ENCODE measurements at places on chromosomes 13 and 19.

DNA sequence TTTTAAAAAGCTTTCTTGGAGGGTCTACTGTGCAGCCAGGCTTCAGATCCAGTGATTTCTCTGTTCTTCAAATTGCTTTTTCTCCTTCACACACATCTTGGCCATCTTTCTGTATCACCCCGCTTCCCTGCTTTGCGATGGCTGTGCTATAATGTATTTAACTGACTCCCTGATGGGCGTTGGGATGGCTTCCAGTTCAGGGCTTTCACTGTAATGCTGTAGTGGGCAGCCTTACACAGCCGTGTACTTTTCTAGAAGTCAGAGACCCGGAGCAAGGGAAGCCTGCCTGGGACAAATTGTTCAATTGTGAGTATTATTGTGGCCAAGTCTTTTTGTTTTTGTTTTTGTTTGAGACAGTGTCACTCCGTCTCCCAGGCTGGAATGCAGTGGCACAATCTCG lies 19.4 kb upstream of the PAK4 start:
- no peak for DNase-seq

DNA sequence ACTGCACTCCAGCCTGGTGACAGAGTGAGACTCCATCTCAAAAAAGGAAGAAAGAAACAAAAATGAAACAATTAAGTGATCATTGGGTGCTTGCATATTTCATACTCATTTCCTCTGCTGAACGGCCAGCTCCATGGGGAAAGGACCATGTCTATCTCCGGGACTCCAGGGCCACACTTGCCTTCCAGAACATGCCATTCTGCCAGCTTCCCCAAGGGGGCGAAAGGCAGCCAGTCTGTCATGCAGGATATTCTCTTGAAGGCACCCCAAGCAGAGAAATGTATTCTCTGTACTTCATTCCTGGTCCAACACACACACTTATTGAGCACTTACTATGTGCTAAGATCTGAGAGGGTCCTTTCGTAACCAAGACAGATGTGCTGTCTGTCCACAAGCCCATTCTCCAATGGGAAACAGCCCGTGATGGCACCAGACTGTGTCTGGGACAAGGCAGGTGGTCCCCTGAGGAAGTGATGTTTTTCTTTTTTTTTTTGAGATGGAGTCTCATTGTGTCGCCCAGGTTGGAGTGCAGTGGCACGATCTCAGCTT lies 10.2 kb upstream of the CARM1 start:
- no peak for DNase-seq

- no peak for DNase-seq
These were observed 4.0 kb downstream of the ZNF586 start for GRCh38 chr19:57773488-57773887.

- no peak for DNase-seq
These were observed 26.9 kb upstream of the RBM26 start for GRCh38 chr13:79432992-79433391.

GRCh38 chr13:60134376-60134775 lies 29.4 kb downstream of the DIAPH3 start:
- no peak for DNase-seq

- no peak for DNase-seq
These were observed 321.3 kb downstream of the GPC6 start for GRCh38 chr13:93547886-93548285.

GRCh38 chr19:31424861-31425620 lies 75.8 kb upstream of the TSHZ3 start:
- DNase-seq = no peak

- DNase-seq = no peak
These were observed 97.0 kb upstream of the GPR183 start for GRCh38 chr13:99404005-99404755.

DNA sequence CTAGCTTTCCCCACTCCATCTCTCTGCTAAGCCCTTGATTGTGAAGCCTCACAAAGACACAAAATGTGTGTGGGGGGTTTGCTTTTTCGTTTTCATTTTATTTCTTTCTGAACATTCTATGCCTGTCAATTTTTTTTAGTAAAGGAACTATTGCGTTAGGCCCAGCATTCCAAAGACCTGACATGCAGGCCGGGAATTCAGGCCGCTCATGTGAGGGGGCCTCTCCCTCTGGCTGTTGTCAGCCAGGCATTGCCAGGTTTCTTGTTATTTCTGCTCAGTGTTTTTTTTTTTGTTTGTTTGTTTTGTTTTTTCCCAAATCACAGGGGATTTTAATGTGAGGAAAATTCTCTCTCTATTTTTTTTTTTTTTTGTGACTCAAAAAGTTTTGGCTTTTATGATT lies 10.3 kb upstream of the MEDAG start:
- DNase-seq = peak; percentile 27

GRCh38 chr13:97921176-97921816 lies 32.2 kb upstream of the IPO5 start:
- DNase-seq = no peak

DNA sequence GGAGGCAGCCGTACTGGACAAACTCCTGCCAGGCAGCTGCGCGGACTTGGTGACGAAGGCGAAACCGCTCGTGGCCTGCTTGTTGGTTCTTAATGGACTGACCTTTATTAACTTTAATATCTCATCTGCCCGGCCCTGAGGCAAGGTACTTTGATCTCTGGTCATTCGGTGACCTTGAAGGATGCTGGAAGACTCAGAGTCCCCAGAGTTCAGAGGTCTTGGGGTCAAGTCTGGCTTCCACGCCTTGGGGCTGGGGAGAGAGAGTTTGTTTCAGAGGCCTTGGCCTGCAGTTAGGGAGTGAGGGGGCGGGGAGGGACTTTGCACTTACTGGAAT lies 9.6 kb upstream of the EMC10 start:
- no peak for DNase-seq

DNA sequence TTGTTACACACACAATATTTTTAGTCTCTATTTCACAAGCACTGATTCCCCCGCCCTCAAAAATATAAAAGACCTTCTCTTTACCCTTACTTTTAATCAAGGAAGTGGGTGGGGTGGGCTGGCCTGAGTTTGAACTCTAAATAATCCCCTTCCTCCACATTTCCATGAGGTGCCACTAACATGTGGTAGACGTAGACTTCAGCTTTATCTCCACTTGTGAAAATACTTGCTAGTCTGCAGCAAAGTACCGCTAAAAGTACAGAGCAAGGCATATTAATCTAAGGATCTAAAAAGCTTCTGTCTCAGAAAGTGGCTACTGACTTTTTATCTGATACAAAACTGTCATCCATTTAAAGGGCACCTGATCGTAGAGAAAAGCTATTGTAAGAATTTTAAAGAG lies 739.6 kb upstream of the SLC10A2 start:
- no peak for DNase-seq

- no peak for DNase-seq
These were observed 396.7 kb downstream of the RFC3 start for GRCh38 chr13:34214686-34215085.

DNA sequence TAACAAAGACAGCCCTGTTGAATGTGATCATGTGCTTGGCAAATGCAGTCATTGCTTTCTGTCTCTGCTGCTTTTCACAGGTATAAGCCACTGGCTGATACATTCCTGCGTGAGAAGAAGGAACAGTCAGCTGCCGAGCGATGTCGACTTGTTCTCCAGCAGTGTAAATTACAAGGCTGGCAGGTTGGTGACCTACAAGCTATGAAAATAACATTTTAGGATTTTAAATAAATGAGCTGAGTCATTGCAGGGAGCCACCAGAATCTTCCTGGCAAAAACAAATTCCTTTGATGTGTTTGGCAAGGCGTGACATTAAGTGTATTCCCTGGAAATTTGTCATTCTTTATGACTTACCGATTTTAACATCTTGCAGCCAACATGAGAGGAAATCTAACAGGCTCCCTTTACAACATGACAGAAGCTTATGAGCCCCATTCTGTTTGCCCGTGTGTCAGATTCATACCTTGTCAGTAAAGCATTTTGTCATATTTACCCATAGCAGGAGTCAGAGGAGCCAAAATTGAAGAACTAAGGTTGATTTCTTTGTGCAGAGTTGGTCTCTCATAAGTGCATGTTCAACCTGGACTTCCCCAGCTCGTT lies 471.4 kb downstream of the MYO16 start:
- no peak for DNase-seq

DNA sequence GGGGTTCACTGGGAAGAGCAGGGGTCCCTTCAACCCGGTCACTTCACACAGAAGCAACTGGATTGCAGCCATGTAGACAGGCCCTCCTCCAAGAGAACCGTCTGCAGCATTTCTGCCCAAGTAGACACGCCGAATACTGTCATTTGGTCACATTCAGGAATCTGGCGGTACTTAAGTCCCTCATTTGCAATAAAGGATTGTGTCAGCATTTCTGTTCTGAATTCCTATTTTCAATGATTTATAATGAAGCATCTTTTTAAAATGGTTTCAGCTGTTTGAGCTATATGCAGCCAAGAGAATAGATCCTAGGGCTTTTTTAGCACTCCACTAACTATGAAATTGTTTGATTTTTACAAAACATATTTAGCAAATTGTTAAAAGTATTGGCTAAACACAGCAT lies 143.5 kb upstream of the SOX1 start:
- DNase-seq = no peak

DNA sequence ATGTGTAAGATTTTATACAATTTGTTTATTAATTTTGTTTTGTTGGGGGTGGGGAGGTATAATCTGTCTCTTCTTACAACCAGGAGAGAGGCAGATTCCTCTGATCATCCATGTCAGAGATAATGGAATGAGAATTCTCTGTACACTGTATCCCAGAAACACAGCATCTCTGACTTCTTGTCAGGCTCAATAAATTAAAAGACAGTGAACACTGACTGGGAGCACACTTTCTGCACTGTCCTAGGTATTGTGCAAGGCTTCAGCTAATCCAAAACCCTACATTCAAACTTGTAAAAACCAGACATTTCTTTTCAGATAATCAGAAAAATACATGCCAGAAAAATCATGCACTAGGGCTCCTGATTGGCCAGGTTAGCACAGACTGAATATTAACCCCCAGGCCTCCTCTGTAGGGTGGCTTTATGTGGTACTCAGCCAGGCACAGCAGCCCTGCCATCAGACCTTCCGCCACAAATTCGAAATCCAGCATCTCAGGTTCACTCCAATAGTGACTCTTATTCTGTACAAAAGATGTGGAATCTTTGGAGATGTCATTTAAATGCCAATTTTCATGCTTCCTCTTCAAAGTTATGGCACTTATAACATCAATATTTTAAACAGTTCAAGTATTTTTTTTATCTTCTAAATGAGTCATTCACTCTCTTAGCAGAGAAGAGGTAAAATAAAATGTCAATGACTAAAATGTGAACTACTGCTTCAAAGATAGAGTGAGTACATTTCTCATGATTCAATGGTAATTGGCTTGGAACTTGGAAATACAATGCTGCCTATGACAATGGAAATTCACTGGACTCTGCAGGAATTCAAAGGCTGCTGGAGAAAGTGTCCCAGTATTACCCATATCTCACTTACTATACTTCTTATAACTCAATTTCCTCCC lies 211.5 kb downstream of the KLF12 start:
- DNase-seq = no peak

- no peak for DNase-seq
These were observed 124.5 kb downstream of the KDM4B start for GRCh38 chr19:5093297-5093928.

DNA sequence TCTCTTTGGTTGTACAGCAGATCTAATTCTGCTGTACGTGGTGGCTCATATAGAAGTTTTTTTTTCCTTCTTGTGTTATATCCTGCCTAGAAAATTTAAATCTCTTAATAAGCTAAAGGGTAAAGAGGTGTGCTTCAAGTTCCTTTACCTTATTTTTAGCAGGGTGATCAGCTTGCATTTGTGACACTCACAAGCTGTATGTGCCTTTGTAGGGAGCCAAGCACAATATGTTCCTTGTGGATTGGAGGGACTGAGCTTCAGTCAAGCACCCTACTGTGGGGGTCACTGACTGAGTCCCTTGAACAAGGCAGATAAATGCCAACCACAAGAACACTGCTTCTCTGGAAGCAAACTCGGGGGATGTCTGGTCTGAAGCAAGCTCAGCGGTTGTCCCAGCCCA lies 12.6 kb upstream of the ERICH6B start:
- DNase-seq = no peak

DNA sequence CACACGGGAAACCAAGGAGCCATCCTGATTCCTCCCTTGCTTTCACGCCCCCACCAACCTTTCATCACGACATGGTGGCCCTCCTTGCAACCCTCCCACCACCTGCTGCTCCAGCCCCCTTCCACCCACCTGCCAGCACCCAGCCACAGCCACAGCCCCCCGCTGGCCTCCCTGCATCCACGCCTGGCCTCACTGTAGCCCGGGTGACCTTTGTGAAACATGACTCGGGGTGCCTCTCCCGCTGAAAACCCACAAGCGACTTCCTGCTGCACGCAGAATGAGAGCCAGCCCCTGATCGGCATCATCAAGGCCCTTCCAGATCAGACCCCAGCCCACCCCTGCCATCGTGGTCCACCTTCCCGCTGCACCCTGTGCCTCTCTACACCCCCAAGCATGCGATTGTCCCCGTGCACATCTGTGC lies 14.9 kb downstream of the POP4 start:
- no peak for DNase-seq

- DNase-seq = no peak
These were observed 42.6 kb downstream of the KL start for GRCh38 chr13:33058776-33059327.

DNA sequence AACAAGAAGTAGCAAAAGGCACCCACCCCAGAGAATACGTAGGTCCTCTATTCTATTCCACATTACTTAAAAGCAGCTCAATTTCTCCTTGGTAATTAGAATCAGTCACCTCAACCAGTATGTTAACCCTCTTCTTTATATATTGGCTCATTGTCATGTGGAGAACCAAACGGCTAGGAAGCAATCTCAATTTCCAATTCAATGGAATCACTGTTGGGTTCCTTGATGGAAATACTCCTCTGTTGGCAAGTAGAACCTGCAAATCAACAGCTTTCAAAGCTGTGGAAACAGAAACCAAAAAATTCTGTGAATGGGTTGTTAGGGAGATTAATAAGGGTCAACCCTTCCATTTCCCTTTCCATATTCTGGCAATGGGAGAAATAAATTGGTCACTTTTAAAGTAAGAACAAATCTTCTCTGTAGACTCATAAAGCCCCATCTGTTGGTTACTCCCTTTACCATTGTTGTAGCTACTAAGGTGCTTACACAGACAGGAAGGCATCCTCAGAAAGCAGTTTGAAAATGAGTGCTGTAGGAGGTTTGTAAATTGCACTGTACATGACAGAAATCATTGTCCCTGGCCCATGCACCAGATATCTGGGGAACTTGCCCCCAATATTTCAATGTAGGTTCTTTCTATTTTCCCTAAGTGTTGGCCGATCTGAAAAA lies 138.6 kb upstream of the UFM1 start:
- no peak for DNase-seq

GRCh38 chr13:27137759-27138158 lies 33.9 kb downstream of the USP12 start:
- no peak for DNase-seq

DNA sequence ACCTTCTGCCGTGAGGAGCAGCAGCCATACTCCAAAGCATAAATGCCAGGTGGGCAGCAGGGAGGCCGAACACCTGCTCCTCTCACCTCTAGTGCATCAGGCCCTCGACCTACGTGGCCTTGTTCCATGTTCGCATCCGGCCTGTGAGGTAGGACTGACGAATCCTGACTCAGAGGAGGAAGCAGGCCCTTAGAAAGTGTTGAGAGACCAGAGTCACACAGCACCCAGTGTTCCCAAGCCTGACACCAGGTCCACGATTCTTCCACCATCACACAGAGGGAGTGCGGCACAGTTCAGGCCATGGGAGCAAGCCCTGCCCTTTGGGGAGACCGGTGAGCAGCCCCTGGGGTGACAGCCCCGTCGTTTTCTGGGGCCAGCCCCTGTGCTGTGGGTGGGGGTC lies 14.7 kb downstream of the ATP12A start:
- no peak for DNase-seq

Data from H54 (cell line).